ENCODE measurements at places on chromosomes 2 and 18. TPM values are rescaled to one million over a fixed set of nuclear protein-coding genes. Genes with fewer than 3 reads are reported as not detected.

Gene NGEF
- 20.7 TPM for total RNA-seq

Gene ATP6V1B1
- total RNA-seq = 8.6 TPM

Gene VWA3B
- total RNA-seq = 4.1 TPM

Gene CPO
- total RNA-seq = 0.24 TPM

Gene SP110
- 15.4 TPM for total RNA-seq

Gene FSHR
- not detected for total RNA-seq

Gene TUBA3E
- not detected for total RNA-seq

Gene EPB41L3
- 58.1 TPM for total RNA-seq

Gene ZSWIM2
- total RNA-seq = not detected

Gene NPPC
- 1.6 TPM for total RNA-seq

DNA sequence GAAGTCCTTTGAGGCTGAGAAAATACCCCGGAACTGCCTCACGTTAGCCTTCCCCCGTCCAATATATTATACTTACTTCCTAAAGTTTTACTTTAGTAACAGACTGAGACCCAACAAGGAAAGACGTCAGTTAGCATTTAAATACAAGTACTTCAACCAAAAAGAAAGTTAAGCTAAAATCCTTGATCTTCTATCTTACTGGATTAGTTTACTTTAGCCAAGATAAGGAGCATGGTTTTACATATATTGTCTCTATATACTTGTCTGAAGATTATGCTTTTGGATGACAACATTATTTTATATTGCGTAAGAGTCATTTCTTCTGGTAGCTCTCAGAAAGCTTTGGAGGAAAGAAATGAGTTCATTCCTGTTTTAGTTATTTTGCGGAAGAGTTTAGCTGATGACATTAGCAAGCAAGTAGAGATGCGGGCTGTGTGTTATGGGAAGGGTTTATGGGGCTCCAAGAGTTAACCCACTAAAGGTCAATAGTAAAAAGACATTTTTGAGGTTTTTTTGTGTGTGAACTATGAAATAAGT, 532.9 kb downstream of the ZNF516 start:
- H3K4me1 ChIP-seq = peaks cover 10% of the 10 kb centered on the region
- H3K27me3 ChIP-seq = no peaks in the 10 kb centered on the region
- no peaks in the 10 kb centered on the region for H3K36me3 ChIP-seq
- no peak overlapping the region for H3K27ac ChIP-seq
- no peak for DNase-seq

GRCh38 chr18:57210107-57210715, 63.3 kb downstream of the BOD1L2 start:
- DNase-seq = no peak
- no peak overlapping the region for H3K27ac ChIP-seq
- H3K4me1 ChIP-seq = peaks cover 4% of the 10 kb centered on the region
- H3K27me3 ChIP-seq = peaks cover 30% of the 10 kb centered on the region
- no peaks in the 10 kb centered on the region for H3K36me3 ChIP-seq

DNA sequence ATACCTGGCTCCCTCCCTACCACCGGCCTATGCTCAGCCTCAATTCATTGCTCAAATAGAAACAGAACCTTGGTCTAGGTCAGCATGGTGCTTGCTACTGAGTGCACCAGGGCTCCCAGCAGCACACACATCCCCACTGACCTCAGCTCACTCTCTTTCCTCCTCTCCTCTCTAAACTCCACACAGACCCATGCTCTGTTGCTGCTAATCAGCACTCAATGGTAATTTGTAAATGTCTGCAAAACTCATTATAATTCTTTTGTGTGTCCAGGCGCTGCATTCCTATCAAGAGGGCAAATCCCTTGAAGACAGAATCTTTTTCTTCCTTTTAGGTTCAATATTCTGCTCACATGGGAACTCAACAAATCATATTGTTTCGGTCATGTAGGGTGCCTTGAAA, 382.2 kb downstream of the CLIP4 start:
- no peak for DNase-seq
- peaks cover under 1% of the 10 kb centered on the region for H3K4me1 ChIP-seq
- H3K36me3 ChIP-seq = no peaks in the 10 kb centered on the region
- H3K27ac ChIP-seq = no peak overlapping the region

- no peak overlapping the region for H3K27ac ChIP-seq
- no peaks in the 10 kb centered on the region for H3K36me3 ChIP-seq
- H3K27me3 ChIP-seq = no peaks in the 10 kb centered on the region
Measured at GRCh38 chr18:11985586-11985985, 4.3 kb downstream of the IMPA2 start.

- peaks cover 66% of the 10 kb centered on the region for H3K27me3 ChIP-seq
- peaks cover 20% of the 10 kb centered on the region for H3K36me3 ChIP-seq
- DNase-seq = peak; percentile 22
- peaks cover 18% of the 10 kb centered on the region for H3K4me1 ChIP-seq
- H3K4me3 ChIP-seq = no peak overlapping the region
Measured at GRCh38 chr2:238854246-238854645, 6.4 kb downstream of the TWIST2 start.

- peaks cover 5% of the 10 kb centered on the region for H3K36me3 ChIP-seq
- H3K4me1 ChIP-seq = peaks cover 18% of the 10 kb centered on the region
- H3K27ac ChIP-seq = peak overlapping the region; percentile 75
- DNase-seq = no peak
- peaks cover 84% of the 10 kb centered on the region for H3K27me3 ChIP-seq
Measured at GRCh38 chr2:172100935-172101820, 1.5 kb downstream of the DLX2 start.

- H3K4me3 ChIP-seq = no peak overlapping the region
- H3K4me1 ChIP-seq = no peaks in the 10 kb centered on the region
- H3K36me3 ChIP-seq = no peaks in the 10 kb centered on the region
- peaks cover 14% of the 10 kb centered on the region for H3K27me3 ChIP-seq
- no peak for DNase-seq
Measured at GRCh38 chr2:174292908-174293307, 41.8 kb upstream of the SP9 start.

DNA sequence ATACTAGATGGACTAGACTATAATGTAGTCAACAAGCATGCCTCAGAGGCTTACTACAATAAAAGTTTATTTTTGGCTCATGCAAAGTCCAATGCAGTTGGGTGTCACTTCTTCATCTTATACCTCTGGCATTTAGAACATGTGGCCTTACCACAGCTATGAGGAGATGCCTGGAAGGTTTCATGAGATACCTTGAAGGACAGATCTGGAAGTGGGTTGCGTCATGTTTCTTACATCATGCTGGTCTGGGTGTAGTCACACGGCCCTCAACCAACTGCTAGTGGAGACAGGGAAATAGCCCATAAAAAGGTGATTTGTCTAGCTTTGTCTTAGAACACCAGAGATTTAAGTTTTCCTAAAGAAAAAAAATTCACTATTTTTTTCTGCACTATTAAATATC, 91.7 kb upstream of the MMADHC start:
- no peaks in the 10 kb centered on the region for H3K36me3 ChIP-seq
- no peaks in the 10 kb centered on the region for H3K4me1 ChIP-seq
- H3K27ac ChIP-seq = no peak overlapping the region
- no peak overlapping the region for H3K4me3 ChIP-seq
- no peak for DNase-seq

DNA sequence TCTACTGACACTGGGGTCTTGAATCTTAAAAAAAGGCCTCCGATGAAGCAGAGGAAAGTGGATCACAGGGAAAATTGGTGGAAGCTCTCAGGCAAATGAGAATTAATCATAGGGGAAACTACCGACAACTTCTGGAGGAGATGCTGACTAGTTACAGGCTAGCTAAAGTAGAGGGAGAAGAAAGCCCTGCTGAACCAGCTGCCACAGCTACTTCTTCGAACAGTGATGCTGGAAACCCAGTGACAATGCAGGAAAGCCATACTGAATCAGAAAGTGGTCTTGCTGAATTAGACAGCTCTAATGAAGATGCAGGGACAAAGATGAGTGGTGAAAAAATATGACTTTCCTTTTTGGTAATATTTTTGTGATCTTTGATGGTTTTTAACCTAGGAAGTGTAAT, 44.9 kb upstream of the SLC3A1 start:
- H3K36me3 ChIP-seq = peaks cover 9% of the 10 kb centered on the region
- H3K27me3 ChIP-seq = no peaks in the 10 kb centered on the region
- H3K4me1 ChIP-seq = peaks cover 5% of the 10 kb centered on the region
- DNase-seq = no peak
- H3K27ac ChIP-seq = no peak overlapping the region
- H3K4me3 ChIP-seq = no peak overlapping the region

DNA sequence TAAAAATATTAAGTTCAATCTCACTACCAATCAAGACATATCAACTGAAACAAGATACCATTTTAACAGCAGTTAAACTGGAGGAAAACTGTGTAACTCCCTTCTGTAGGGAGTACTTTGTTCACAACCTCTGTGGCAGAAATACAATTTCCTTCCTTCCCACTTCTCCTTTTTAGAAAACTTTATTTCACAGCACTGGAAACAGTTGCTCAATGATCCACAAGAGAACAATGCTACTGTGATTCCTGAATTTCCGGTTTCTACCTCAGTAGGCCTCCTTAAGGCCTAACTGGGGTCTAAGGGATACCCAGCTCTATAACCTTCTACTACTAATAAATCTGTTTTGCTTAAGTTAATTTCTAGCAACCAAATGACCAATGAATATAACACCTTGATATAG, 14.1 kb downstream of the TLK1 start:
- H3K4me1 ChIP-seq = peaks cover 28% of the 10 kb centered on the region
- H3K27ac ChIP-seq = peak overlapping the region; percentile 74
- H3K36me3 ChIP-seq = peaks cover 10% of the 10 kb centered on the region
- no peaks in the 10 kb centered on the region for H3K27me3 ChIP-seq

- peak overlapping the region; percentile 23 for H3K27ac ChIP-seq
- H3K4me3 ChIP-seq = peak overlapping the region; percentile 44
- no peak for DNase-seq
- H3K36me3 ChIP-seq = no peaks in the 10 kb centered on the region
- peaks cover 27% of the 10 kb centered on the region for H3K4me1 ChIP-seq
Measured at GRCh38 chr2:174593574-174594203, 3.9 kb downstream of the WIPF1 start.

DNA sequence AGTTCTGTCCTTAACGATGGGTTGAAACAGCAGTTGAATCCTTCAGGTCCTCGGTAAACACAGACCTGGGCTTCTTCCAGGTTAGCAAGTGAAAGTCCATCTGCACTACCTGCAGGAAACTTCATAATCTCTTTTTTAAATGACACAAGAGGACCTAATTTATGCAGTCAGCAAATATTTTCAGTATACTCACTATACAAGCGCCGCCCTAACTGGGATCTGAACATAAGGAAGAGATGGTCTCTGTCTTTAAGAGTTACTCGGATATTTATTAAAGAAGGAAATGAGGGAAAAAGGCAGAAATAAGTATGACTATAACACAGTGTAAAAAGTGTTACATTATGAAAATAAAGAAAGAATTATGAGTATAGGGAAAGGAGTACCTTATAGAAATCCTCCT, 103.3 kb downstream of the NBAS start:
- H3K27me3 ChIP-seq = no peaks in the 10 kb centered on the region
- no peaks in the 10 kb centered on the region for H3K4me1 ChIP-seq
- no peak overlapping the region for H3K27ac ChIP-seq
- H3K36me3 ChIP-seq = peaks cover 17% of the 10 kb centered on the region
- no peak overlapping the region for H3K4me3 ChIP-seq
- DNase-seq = no peak

GRCh38 chr2:57182916-57183315, 863.7 kb upstream of the VRK2 start:
- no peak overlapping the region for H3K27ac ChIP-seq
- H3K4me3 ChIP-seq = no peak overlapping the region
- no peaks in the 10 kb centered on the region for H3K36me3 ChIP-seq
- DNase-seq = no peak
- no peaks in the 10 kb centered on the region for H3K4me1 ChIP-seq

- H3K4me1 ChIP-seq = peaks cover 14% of the 10 kb centered on the region
- H3K4me3 ChIP-seq = no peak overlapping the region
- no peaks in the 10 kb centered on the region for H3K27me3 ChIP-seq
- H3K27ac ChIP-seq = no peak overlapping the region
- H3K36me3 ChIP-seq = peaks cover 18% of the 10 kb centered on the region
Measured at GRCh38 chr2:241296767-241297166, 18.7 kb downstream of the HDLBP start.

All from type B pancreatic cell (in vitro differentiated cells).